ENCODE measurements at places on chromosomes 16 and 17. TPM values are rescaled to one million over a fixed set of nuclear protein-coding genes. Genes with fewer than 3 reads are reported as not detected.

PIGS gene
- total RNA-seq, result 40.1 TPM

- DNase-seq, result no peak
These were observed 59.5 kb downstream of the RPTOR start for GRCh38 chr17:80604009-80604669.

GRCh38 chr17:6555331-6556120, 829 bp downstream of the PITPNM3 start:
- DNase-seq, result peak; percentile 67

GRCh38 chr17:41549596-41550039, 21.5 kb upstream of the KRT19 start:
- DNase-seq, result no peak

- no peak for DNase-seq
These were observed 1.3 kb downstream of the AKAP1 start for GRCh38 chr17:57086069-57086930.

DNA sequence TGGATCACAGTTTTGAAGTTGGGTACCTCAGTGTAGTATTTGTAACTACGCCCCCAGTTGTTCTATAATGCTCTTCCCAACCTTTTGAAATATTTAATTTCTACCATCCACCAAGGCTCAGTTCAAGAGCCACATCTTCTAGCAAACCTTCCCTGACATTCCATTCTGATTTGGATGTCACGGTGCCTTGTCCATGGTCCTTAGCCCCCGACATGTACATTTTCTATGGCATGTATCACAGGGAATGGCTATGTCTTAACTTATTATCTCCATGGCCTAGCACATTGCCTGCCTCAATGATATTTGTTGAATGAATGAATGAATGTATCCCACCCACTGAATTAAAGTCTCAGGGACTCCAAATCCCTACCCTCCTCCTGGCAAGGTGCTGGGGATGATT, 6.4 kb upstream of the KRT28 start:
- no peak for DNase-seq

DNA sequence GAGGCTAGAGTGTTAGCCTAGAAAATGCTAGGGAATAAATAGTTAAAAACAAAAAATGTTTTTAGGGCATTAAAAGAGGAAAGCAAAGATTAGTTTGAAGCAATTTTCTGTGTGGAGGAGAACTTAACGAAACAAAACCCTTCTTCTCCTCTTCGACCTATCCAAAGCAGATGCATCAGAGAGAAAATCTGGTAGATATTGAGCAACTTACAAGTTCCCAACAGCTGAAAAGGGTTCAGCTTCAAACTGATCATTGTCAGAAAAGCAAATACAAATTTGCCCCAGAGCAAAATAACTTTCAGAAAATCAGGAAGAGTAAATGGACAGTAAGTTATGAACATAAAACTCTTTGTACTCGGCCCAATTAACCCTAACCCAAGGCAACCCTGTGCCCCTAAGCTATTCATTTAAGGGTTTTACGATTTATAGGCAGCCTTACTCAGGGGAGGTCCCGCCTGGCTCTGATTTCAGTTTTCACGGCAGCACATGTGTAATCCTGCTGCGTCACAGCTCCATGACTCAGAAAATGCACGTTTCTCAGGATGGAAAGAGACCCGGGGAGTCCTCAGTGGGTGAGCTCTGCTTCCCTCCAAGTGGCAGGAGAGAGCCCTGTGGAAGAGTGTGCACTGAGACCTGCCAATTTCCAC, 405.7 kb upstream of the SALL1 start:
- DNase-seq, result no peak

CCT6B gene
- total RNA-seq, result 2.0 TPM

- DNase-seq, result peak; percentile 55
These were observed 126.9 kb upstream of the TNRC6C start for GRCh38 chr17:77831474-77832179.

GJC1 gene
- 64.0 TPM for total RNA-seq

GRCh38 chr17:30824002-30824355, 513 bp downstream of the CRLF3 start:
- peak; percentile 42 for DNase-seq

DNA sequence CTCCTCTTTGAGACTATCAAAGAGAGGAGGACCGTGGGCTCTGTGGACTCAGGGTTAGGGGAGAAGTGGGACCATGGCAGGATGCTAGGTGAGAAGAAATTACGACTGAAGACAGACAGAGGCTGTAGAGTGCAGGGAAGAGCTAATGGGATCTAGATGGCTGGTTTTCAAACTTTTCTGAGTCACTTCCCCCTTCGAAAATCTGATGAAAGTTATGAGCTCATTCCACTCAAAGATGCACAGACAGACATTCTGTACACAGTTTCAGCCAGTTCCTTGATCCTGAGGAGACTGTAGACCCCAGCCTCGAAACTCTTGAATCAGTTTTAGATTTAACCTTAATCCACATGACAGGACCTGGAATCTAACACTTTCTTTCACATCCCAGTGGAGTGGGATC, 40.7 kb downstream of the RGS9 start:
- no peak for DNase-seq

TP53TG3F gene
- total RNA-seq, result not detected

DNA sequence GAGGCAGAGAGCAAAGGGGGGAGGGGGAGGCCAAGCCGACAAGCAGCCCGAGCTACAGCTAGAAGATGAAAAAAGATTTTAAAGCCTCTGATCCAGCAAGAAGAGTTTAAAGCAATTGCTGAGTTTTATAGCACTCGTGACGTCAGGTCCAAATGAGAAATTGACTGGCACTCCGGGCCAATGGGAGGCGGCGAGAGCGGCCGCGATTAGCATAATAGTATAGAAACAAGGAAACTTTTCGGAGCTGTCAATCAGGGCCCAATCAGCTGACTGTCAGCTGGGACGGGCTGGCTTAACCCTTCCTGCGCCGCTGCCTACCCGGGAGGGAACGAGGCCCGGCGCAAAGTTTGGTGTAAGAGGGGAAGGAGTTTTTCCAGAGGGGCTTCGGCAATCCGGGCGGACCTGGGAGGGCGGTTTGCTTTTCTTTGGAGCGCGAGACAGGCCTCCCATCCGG, at the start of gene MAF:
Gene MAF, minus strand, starts transcription at position 100 of the 454 bp plus-strand sequence. CDS start 835 bp downstream, outside the sequence.
- DNase-seq, result peak; percentile 94

DNA sequence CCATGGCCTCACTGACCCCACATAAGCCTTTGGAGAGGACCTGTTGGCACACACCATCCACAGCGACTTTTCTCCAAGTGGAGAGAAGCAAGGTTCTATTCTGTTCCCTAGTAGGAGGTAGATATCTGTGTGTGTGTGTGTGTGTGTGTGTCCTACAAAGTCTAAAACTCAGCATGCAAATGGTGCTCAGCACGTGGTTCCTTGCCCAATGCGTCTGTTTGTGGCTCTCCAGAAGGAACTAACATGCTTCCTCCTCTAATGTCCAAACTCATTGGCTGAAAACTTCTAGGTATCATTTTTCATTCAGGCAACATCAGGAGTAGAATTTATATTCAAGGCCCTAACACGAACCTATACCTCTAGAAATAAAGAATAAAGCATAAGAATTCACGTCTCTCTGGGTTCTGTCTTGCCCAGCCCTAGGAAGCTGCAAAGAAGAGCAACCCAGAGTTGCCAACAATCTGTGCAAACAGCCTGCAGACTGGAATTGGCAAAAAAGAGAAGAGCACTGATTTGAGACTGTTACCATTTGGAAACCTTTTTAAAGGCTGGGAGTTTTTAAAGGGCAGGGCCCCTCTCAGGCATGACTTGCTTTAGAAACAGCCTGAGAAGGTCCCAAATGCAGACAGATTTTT, 25.5 kb downstream of the MAP3K14 start:
- DNase-seq, result peak; percentile 77

DNA sequence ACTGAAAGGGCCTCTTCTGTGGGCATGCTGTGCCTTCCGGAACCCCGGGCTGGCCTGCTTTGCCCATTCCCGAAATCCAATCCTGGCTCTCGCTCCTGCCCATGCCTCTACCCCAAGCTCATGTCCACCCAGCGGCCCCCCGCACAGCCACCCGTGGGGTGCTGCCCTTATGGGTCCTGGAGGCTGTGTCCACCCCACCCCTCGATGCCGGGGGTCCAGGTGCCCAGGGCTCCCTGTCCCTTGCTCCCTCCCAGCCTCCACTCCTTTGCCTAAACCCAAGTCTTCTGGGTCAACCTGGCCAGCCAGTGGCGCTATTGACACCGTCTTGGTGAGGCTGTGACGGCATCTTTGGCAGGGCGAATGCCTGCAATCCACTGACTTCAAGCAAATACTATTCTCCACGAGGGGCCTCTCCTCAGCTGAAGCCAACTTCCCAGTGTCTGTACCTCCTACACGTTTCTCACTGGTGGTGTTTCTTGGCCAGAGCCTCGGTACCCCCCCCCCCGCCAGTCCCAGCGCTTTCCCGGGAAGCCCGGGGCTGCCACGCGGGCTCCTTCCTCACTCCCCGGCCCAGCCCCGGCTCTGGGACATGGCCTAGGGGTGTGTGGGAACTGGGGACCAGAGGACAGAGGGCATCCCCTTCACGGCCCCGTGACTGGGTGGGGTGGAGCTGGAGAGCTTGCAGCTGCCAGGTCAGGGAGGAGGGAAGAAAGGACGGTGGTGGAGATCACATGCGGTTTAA, 12.2 kb upstream of the DUS1L start:
- DNase-seq, result peak; percentile 80
